ENCODE measurements at places on chromosomes 6 and 20.
A peak's percentile ranks its signal among the peaks of the same experiment; 100 is the strongest.

- no peak for DNase-seq
Measured at GRCh38 chr6:51983564-51983963, 103.8 kb downstream of the PKHD1 start.

DNA sequence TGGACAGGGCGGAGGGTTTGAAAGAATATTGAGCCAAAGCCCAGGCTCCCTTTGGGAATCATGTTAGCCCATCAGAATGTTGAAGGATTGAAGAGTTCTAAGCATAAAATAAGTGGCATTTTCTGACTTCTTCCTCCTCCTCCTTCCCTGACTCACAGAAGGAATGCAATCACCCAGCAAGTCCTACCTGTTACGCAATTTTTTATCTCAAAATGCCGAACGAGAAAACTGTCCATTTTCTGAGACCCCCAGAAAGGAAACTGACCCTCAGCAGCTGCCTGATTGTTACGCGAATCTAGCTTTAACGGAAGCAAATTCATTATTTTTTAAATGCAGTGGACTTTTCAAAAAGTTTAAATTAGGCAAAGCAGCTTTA is 4.7 kb upstream of the DNAJC5 start:
- no peak for DNase-seq

- DNase-seq, result no peak
Measured at GRCh38 chr6:125075741-125076481, 77.7 kb upstream of the TPD52L1 start.

- DNase-seq, result no peak
Measured at GRCh38 chr6:129440691-129441090, 269.3 kb downstream of the ARHGAP18 start.

GRCh38 chr6:165664559-165665383 is 1.7 kb upstream of the PDE10A start:
- no peak for DNase-seq

GRCh38 chr6:169895000-169895759 is 143.8 kb downstream of the ERMARD start:
- peak; percentile 35 for DNase-seq

DNA sequence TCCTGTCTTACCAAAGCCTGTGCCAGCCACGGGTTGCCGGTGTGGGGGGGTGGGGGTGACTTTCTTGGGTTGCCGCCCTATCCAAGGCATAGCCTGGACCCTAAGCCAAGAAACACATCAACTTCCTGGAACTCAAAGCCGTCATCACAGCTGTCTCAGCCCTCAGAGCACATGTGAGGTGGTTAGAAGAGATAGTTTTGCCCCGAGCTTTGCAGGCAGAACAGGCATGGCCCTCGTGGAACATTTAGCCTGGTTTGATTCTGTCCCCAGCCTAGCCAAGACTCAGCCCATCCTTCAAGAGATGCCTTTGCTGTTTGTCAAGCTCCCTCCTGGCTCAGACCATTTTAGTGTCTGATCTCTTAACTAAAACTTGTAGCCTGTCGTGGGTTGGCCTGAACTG is 64.9 kb downstream of the RREB1 start:
- no peak for DNase-seq

GRCh38 chr20:57090590-57091560 is 175.6 kb downstream of the BMP7 start:
- no peak for DNase-seq

GRCh38 chr20:47453167-47453782 is 48.4 kb upstream of the NCOA3 start:
- no peak for DNase-seq

GRCh38 chr6:166866839-166867637 is 89.3 kb downstream of the RNASET2 start:
- no peak for DNase-seq

DNA sequence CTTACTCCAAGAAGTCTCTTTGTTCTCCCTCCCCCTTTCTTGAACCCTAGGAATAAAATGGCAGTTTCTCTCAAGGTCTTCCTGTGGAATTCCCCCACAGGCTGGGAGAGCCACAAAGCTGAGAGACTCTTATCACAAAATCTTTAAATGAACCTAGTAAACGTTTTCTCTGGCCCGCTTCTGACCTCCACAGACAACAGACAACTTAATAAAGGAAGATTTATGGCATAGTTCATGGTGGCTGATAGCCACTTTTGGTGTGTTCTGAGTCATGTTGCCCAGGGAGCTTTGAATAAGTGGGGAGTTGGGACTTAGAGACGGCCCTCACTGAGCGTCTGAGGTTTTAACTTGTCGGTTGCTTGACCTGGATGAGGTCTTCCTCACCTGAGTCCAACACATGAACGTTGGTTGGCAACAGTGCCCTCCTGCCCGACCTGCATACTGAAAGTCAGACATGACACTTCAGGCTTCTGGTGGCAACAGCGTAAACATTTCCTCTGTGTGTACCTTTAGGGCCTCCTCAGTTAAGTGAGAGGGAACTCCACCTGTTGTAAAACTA is 124.1 kb downstream of the FOXO3 start:
- DNase-seq, result no peak

- no peak for DNase-seq
Measured at GRCh38 chr6:35392111-35392702, 49.8 kb downstream of the PPARD start.

DNA sequence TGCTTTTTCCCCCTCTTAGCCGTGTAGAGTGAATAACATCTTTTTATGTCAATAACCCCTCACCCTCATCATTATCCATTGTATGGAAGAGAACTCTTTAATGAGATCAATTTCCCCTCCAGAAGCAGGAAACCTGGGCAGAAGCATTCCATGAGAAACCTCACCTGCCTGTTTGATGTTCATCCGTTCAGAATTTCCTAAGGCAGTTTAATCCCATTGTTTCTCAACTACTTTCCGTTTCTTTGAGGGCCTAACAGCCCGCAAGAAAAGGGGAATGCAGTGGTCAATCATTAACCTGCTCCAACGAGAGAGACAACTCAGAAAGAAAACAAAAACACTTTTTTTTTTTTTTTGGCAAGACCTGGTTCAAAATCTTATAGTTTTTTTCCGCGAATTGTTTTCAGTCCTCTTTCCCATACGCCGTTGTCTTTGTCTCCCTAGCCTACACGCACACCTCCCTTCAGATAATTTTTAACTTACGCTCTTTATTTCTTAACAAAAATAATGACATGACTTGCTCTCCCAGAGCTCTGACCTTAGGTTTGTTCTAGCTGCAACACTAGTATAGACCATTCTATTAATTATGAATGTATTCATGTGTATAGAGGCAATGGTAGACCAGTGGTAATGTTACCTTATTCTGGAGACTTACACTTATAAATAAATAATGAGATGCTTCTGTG is 25.6 kb upstream of the ID4 start:
- DNase-seq, result no peak

- no peak for DNase-seq
Measured at GRCh38 chr6:144214622-144215401, 64.5 kb downstream of the STX11 start.

- DNase-seq, result no peak
Measured at GRCh38 chr6:17001188-17001587, 100.7 kb upstream of the STMND1 start.

DNA sequence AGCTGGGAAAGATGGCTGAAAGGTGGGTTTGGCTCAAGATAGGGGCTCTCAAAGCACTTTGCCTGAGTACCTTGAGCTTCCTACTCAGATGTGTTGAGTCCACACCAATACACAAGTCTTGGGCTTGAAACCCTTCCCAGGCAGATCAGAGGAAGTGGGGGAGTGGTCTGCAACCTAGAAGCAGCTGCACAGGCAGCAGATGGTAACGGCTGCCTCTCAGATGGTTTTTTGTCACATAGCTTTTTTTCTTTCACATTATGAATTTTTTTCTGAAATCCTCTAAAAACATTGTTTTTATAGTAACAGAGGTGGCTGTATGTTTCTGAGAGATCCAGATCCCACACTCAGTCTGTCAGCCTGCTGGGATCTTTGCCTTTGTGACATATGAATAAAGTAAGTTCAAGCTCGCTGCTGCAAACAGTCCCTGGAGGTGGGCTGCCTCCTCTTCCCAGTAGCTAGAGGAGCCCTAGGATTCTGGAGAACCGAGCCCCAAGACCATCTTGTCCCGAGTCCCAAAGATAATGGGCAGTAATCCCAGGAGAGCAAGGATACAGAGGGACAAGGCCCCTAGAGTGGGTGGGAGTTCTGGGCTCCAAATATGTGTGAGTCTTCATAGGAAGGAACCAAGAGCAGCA is 97.1 kb upstream of the TOP1 start:
- DNase-seq, result no peak

- no peak for DNase-seq
Measured at GRCh38 chr6:73801652-73802268, 105.8 kb downstream of the CD109 start.

- DNase-seq, result no peak
Measured at GRCh38 chr6:112695001-112695400, 347.9 kb downstream of the RFPL4B start.

GRCh38 chr6:116011520-116011919 is 49.2 kb downstream of the FRK start:
- DNase-seq, result no peak

GRCh38 chr20:33653218-33653899 is 8.8 kb upstream of the C20orf144 start:
- DNase-seq, result no peak

DNA sequence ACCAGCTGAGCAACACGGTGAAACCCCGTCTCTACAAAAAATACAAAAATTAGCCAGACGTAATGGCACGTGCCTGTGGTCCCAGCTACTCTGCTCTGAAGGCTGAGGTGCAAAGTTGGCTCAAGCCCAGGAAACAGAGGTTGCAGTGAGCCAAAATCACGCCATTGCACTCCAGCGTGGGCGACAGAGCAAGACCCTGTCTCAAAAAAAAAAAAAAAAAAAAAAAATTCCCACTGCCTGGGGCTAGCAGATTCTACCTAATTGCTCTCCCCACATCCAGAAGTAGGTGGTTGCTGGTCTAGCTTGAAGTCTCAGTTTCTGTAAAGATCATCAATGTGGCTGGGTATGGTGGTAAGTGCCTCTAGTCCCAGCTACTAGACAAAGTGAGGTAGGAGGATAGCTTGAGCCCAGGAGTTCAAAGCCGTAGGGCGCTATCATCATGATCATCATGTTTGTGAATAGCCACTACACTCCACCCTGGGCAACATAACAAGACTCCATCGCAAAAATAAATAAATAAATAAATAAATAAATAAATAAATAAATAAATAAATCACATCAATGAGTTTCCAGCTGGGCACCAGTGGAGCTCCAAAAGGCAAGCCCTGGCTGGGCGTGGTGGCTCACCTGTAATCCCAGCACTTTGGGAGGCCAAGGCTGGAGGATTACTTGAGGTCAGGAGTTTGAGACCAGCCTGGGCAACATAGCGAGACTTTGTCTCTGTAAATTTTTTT is 6.3 kb upstream of the AP5S1 start:
- DNase-seq, result no peak

GRCh38 chr6:128029826-128030225 is 129.0 kb upstream of the THEMIS start:
- no peak for DNase-seq

GRCh38 chr6:158620963-158621693 is 23.4 kb downstream of the DYNLT1 start:
- peak; percentile 71 for DNase-seq

DNA sequence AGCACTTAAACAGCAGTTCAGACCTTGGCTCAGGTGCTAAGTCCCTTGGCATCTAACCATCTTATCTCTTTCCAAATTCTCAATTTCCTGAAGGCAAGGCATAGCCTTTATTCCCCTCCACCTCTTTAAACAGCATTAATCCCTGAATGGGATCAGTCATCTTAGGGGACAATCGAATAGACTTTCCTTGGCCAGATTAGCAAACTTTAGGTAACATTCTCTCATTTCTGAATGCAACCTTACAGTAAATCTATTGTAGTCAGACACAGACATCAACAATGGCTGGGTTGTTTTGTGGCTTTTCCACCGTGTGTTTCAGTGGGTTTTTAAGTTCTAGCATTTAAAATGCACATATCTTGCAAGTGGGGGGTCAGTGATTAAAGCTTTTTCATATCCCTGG is 56.8 kb downstream of the ATP9A start:
- no peak for DNase-seq

DNA sequence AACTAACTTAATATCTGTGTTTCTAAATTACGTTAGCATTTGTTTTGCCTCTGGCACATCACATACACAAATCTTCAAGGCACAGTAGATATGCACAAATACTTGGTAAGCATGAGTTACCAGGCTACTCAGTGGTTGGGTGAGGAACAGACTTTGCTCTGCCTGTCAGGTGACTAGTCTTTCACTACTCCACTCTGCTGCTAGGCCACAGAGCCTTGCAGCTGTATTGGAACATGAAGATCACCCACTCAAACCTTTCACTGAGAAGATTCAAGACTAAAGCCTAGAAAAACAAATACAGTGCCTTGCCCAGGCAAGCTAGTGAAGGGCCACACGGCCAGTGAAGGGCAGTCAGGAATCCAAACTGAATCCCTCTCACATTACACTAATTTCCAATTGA is 47.0 kb downstream of the DTNBP1 start:
- DNase-seq, result no peak

DNA sequence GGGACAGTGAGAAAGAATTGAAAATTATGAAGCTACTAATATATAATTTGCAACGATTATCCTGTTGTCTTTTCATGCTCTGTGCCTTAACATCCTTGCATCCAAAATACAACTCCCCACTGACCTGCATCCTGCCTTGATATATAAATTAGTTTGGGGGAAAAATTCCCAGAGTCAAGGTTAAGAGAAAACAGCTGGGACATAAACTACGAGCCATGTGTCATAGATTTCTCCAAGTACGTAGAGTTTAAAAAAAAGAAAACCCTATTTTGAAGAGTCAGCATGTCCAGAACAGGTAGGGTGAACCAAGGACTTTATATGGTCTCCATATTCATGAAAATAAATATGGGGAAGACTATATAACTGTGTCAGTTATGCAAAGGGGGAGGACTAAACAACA is 123.8 kb upstream of the MARCKS start:
- no peak for DNase-seq

GRCh38 chr6:43873806-43874714 is 104.0 kb downstream of the VEGFA start:
- no peak for DNase-seq

DNA sequence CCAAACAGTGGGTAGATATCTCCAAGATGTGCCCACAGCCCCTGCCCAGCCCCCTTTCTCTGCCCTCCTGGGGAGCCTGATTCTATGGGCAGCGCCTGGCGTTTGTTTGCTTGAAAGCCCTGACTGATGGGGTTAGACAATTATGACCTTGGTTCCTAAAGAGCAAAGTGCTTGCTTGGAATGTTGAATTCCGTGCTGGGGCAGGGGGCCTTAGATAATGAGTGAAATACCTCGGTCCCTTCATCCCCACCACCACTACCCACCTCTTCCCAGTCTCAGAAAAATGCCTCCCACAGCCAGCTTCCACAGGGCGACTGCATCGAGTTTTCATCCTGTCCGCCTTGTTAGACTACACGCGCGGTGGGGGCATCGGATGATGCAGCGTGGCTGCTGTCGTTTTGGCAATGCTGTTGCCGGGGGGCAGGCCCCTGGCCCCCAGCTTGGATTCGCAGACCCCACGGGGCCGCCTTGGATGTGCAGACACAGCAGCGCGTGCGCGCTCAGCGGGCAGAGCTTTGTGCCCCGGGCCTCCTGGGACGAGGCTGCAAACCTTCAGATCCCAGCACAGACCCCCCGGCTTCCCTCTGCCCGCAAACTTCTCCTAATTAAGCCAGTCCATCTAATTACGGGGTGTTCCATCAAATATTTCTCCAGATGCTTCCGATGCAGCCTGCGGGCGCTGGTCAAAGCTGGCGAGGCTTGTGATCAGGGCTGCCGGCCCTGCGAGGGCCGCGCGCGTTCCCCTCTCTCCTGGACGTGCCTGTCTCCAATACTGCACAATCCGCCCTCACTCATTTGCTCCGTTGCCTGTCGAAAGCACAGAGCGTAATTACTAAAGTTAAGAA is 86.1 kb downstream of the LINC00237 start:
- no peak for DNase-seq
